T-helper 17 cell (primary cell): ENCODE measurements at places on chromosomes 12 and 14.

- no peak for DNase-seq
These were observed 437.4 kb downstream of the RMST start for GRCh38 chr12:97899956-97900355.

- no peak for DNase-seq
These were observed 237.4 kb downstream of the CHST11 start for GRCh38 chr12:104694161-104694560.

- DNase-seq = no peak
These were observed 33.7 kb downstream of the GALNT4 start for GRCh38 chr12:89490922-89491321.

DNA sequence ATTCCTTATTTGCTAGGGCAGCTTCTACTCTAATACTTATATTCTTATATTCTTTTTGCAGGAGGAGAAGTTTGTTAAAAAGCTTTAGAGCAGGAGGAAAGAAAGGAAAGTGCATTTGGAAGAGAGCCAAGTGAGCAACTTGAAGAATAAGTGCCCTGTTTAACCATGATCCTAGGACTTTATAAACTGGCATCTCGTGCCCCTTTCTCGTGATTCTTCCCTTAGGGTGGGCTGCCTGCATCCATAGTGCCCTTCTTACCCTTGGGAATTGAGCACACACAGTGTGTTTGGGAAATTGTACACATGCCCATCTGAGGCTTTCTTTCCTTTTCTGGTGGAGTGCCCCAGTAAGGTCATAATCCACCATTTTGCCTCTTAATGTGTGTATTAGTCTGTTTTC, 141.9 kb downstream of the NUBPL start:
- DNase-seq = no peak

GRCh38 chr12:47359310-47360092, 279.7 kb upstream of the AMIGO2 start:
- no peak for DNase-seq

DNA sequence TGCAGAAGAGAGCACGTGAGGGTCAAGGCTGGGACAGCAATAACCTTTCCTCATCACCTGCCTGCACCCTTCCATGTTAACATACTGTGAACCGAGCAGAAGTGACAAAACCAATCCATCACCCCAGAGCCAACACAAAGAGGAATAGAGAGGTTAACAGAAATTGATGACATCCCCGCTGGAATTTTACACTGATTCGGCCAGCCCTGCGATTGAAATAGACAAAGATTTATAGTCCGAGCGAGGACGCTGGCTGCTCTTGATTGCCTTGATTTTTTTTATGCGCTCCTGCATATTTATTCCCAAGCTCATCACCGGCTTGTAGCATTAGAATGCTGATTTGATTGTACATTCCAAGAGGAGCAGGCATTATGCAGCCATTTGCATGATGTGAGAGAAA, 729.7 kb downstream of the BCL11B start:
- DNase-seq = no peak

GRCh38 chr14:104277416-104278213, 139.2 kb downstream of the KIF26A start:
- no peak for DNase-seq

DNA sequence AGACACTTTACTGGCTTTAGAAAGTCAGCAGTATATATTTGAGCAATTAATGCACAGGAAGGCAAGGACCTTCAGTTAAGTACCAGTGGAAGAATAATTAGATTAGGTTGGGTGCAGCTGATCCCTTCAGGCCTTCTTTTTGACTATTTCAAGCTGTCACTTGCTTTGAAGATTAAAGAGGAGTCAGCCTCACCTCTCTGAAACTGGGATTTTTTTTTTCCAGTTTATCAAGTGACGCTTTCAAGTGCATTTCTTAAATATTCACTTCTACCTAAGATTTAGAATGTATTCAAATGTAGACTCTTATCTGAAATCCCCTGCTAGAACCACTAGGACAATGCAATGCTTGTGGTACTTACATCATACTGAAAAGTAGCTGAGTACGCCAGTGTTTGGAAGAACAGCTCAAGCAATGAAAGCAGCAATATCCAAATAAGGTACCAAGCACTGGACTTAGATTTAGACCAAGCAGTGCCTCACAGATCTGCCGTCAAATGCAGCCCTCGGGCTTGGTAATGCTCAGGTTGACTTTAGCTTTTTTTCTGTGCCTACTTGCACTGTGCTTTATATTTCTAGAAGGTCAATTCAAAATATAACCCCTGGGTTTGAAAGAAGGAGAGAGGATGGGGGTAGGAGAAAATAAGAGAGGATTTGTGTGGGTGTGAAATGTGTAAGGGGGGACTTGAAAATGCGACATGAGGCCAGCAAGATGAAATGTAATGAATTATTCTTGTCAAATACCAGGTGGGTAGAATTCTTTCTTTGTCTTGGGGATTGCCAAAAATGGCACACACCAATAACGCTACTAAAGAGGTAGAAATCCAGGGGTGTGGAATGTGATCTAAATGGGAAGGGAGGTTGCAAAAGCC, 3.7 kb upstream of the FERMT2 start:
- DNase-seq = no peak

DNA sequence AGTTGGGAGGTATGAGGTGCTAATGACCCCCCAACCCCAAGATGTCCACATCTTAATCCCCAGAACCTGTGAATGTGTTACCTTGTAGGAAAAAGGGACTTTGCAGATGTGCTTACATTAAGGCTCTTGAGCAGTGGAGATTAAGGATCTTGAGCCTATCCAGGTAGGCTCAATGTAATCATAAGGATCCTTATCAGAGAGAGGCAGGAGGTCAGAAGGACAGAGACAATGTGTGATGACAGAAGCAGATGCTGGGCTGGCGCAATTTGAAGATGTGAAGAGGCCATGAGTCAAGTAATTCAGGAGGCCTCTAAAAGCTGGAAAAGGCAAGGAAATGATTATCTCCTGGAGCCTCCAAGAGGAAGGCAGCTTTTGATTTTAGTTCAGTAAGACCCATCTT, 90.4 kb upstream of the MAX start:
- no peak for DNase-seq

DNA sequence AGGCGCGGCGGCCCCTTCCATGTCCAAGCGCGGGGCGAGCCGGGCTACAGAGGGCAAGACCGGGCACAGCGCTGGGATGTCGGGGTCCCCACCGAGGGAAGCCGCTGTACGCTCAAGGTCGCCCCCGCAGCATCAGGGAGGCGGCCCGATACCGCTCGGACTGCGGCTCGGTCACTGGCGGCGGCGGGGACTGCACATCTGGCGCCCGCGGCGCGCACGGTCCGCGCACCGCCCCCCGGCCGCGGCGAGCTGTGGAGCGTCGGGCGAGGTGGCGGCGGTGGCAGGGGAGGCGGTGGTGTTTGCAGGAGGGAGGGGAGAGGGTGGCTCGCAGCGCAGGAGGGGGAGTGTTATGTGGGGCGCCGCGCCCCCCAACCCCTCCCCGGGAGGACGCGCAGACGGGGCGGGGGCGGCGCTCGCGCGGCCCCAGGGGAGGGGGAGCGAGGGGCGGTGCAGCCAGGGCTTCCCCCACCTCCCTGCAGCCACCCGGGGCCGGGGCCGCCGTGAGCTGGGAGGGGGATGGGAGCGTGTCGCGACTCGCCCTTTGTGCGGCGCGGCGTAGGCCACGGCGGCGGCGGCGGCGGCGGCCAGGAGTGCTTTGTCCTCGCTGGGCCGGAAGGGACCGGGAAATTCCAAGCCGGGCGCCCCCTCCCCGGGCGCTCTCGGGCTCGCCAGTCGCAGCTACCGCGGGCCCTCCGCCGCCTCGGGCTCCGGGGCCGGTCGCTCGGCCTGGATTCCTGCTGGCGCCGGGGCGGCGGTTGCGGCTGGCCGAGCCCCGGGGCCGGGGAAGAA, at the start of gene NUAK1:
Gene NUAK1, minus strand, starts transcription at position 322 of the 789 bp plus-strand sequence. Its CDS starts 301 bp downstream, at position 21.
- no peak for DNase-seq

DNA sequence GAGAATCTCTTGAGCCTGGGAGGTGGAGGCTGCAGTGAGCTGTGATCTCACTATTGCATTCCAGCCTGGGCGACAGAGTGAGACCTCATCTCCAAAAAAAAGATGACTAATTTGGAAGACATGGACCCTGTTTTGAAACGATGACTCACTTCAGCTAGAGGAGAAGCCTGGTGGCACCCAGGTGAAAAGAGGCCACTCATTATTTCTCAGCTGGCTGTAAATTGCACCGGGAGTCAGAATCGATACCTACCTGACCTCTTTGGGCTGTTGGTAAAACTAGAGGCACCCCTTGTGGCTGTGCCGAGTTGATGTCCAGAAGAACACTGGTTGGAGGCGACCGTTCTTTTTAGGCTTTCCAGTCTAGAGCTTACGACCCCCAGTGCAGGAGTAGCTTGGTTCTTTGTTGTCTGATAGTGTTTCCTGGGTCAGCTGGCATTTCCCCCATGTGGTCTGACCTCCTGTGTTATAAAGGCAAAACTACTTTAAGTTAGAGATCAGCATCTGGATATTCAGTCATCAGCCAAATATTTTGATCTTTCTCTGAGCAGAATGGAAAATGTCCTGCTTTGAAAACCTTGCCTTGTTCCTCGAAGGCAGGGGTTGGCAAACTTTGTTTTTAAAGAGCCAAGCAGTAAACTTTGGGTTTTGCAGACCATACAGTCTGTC, 93.2 kb downstream of the CHST11 start:
- no peak for DNase-seq

DNA sequence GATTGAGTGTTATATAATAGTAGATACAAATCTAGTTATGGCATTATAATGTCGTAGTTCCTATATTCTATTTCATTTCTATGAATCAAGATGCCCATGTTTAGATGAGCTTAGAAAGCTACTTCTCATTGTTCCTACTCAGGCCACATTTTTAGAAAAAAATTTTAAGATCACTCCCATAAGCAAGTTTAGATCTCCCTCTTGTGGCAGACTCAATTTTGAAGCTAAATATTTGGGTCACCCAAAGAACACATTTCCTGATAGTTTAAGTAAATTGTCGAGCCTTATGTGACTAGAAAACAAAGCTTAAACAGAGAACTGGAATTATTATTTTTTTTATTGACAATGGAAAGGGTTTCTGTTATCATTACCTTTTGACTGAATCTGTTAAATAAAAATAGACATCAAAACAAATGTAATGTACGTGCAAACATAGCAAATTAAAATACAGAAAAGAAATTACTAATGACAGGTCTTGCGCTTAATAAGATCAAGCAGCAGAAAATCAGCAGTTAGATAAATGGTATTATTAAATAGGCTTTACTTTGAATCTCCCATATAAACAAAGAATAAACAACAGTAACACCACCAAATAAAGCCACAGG, 180.2 kb downstream of the ACSS3 start:
- DNase-seq = no peak

GRCh38 chr12:19978193-19978592, 390.1 kb upstream of the PDE3A start:
- no peak for DNase-seq

DNA sequence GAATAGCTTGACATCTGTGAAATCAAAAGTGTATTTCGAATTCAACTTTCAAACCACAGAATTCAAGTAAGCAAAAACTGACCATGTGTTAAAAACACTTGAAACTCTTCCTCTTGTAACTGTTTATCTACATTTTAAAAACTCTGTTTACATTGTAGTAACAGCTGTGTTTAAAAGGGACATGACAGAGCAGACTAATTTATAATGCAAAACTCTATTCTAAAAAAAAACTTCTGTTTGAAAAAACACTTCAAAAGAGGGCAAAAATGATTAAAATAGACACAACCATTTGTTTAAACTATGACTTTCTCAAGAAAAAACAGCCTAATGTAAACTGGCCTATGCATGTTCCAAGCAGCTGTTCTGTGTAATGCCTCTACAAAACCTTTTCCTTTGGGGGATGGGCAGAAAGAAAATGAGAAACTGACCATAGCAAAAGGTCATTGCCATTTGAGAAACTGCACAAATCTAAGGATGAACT, 149.1 kb upstream of the HMGA2 start:
- no peak for DNase-seq

DNA sequence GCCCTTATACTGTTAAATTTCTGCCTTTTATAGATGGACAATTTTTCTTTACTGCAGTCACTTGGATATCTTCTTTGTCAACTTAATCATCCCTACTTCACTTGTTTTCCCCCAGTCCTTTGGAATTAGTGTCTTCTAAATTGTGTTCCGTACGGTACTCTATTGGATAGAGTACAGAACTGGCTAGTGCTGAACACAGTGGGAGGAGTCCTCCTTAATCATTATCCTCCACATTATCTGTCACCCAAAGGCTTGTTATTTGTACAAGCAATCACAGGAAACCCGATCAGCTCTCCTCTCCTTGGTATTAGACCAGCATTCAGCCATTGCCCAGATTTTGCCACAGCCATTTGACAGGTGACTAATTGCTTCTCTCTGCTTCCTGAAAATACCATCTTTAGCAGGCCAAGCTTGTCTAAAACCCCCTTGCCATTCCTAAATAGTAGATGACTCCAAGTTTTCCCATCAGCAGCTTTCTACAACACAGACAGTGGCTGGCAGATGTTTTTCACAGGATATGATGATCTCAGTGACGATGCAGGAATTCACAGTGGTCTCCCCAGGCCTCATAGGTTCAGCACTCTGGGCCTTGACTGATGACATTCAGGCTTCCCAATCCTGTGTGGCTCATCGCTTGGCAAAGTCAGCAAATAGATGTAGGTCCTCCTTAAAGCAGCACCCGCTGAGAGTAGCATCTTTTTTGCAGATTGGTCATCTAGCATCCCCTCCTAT, 216.0 kb upstream of the RGS6 start:
- DNase-seq = no peak

- no peak for DNase-seq
These were observed 178.5 kb downstream of the SSPN start for GRCh38 chr12:26373606-26374495.

DNA sequence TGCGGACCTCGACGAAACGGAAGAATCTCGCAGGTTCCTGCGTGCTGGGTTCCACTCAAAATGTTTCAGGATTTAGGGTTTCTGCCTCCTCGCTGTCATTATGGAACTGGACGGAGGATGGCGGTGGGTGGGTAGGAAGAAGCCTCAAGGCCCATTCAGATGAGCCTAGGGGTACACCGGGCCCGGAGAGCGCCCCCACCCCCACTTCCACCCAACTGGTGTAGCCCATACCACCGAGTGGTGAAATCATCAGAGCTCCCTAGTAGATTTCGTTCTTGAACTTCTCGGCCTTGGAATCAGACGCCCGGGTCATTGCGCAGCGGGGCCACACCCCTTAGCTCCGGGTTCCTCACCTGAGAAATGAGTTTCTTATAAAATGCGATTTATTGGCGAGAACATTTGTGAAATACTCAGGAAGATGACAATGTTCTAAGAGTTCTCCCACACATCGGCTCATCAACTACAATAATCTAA, 13.3 kb upstream of the TBX3 start:
- no peak for DNase-seq

GRCh38 chr14:52906141-52906601, 44.7 kb downstream of the FERMT2 start:
- DNase-seq = no peak

DNA sequence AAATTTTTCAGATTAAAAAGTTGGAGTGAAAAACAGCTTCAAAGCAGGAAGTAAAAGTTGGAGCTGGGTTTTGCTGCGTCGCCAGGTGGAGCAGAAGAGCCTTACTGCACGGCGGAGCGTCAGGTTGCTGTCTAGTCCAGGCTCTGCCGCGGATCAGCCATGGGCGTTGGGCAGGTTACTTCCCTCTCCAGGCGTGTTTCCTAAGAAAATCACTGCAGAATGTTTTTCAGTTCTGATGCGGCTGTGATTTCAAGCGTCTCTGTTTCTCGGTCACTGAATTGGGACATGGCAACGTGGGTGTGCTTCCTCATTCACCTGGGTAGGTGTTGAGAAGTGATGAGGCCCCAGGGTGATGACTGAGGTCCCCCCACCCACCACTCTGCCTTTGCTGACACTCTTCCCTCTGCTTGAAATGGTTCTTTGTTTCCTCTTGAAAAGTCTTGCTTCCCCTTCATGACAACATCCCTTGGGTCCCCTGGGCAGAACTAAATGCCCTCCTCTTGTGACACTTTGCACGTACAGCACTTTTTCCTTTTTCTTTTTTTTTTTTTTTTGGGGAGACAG, 7.6 kb downstream of the EVL start:
- DNase-seq = peak; percentile 50

GRCh38 chr12:32765906-32766305, 10.2 kb upstream of the YARS2 start:
- no peak for DNase-seq
